ENCODE measurements at places on chromosomes 4 and X.

DNA sequence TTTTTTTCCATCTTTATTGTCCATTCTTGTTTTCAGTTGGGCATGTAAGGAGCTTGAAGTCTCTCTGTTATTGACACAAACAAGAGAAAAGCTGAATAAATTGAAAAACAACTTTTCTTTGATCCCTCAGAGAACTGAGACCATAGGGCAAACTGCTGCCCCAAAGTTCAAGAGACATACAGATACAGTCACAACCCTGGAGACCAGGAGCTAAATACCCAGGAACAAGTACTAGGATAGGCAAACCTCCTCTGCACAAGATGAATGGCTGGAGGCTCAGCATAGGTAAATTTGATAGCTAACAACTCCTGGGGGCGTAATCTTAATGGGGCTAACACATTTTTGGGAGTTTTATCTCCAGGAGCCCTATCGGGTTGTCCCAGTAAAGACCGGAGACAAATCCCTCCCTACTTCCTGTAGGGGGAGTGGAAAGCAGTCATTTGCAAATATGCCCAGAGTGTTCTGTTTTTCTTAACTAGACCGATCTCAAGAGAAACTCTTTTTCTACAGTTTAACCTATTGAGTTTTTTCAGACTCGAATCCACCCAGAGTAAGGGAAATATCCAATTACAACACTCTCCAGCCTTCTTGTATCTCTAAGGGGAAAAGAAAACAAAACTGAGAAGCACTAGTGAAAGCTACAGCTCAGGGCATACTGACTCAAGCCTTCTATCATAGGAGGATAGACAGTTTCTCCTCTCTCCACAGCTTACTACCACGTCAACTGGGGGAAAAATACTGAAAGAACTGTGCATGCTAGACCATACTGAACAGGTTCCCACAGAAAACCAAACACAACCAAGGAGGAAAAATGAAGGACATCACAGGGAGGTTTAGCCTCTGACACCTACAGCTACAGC is 23.1 kb downstream of the MAGEA8 start:
- DNase-seq = no peak

- DNase-seq = peak; percentile 50
Observed at GRCh38 chr4:110196871-110197528, 1.4 kb downstream of the ELOVL6 start.

DNA sequence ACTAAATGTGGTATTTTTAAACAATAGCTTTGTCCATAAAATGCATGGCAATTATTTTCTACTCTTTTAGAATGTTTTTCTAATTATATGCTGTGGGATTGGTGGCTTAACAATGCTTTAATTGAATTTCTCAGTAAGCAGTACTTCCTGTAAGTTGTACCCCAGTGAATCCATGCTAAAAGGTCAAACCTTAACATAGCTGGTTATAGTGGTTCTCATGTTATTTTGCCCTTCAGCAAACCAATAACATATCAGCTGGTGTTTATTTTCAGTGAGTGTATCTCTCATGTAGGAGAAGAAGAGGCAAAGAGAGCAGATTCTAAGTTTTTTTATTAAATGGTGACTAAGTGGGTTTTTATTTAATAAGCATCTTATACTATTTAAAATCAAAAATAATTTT is 41.5 kb downstream of the BTC start:
- no peak for DNase-seq

- no peak for DNase-seq
Observed at GRCh38 chrX:147072747-147073146, 258.2 kb upstream of the CXorf51A start.

DNA sequence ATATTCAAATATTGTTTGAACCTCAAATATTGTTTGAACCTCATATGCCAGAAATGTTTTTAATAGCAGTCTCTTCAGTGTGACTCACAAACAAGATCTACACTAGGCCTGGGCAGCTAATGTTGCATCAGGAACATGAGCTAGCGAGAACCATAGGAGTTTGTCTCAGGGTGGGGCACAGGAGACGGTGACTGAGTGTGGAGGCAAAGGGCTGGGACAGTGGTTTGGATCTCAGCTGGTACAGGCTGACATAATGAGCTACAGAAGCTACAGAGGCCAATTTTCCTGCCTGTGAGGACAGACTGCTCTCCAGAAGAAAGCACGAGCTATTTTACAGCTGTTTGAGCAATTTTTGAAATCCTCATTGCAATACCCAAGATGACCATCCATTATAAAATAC is 224.7 kb downstream of the CENPC start:
- no peak for DNase-seq

DNA sequence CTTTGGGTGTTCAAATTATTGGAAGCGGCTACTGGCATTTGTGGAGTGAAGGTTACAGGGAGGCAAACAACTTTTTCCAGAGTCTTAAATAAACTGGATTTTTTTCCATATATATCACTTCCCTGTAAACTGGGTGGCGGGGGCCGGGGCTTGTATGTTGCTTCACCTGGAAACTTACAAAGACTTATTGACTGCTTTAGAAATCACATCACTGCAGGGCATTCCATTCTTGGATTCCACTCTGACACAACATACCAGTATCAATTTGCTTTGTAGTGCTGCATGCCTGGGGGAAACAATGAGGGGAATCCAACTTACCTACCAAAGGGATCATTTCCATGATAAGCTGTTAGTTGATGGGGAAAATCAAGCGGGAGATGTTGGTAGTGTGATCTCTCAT is 21.7 kb upstream of the FAM156A start:
- DNase-seq = no peak

- DNase-seq = no peak
Observed at GRCh38 chr4:48557478-48557877, 67.4 kb downstream of the ZAR1 start.

DNA sequence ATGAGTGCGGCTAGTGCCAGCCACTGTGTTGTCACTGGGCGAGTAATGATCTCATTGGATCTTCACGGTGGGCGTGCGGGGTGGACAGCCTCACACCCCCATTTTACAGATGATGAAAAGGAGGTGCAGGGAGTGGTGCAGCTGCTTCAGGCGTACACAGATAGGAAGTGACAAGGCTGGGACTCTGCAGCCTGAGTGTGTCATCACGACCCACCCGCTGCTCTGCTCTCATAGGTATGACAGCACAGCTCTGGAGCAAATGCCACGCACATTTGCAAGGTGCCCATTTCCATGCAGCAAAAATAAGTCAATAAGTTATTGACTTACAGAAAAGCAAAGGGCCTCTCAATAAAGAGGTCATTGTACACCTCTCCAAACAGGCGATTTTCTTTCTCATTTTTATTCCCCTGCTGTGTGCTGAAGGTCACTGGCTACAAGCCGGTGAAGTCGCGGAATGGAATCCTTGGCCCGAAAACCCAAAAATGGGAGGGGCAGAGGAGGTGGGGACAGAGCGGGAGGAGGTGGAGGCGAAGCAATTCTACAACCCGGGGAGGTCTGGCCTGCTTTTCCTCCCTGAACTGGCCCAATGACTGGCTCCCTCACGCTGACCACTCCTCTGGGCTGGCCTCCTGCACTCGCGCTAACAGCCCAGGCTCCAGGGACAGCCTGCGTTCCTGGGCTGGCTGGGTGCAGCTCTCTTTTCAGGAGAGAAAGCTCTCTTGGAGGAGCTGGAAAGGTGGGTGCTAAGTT is at the start of gene SOD3:
SOD3 (plus strand) TSS at position 658 of the 750 bp plus-strand sequence. CDS start 3,949 bp downstream, outside the sequence.
- no peak for DNase-seq

- DNase-seq = no peak
Observed at GRCh38 chrX:130772776-130773143, 130.2 kb downstream of the ENOX2 start.

GRCh38 chrX:155314260-155314659 is 20.2 kb downstream of the CLIC2 start:
- DNase-seq = no peak

DNA sequence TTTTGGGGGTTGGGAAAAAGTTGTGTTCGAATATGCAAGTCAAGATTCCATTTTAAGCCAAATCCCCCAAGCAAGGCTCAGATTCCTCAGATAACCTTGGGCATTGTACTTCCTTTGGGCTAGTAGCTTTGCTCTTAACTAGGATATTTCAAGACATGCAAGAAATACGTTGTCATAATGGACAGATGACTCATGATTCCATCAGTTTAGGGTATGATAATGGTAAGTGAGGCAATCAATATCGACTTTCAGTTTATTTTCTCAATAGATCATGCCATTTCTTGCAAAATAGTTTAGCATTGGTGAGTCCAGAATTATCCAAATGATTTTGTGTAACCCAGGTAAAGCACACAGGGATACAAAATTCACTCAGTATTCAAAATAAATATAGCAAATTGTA is 25.4 kb downstream of the CFAP299 start:
- DNase-seq = no peak

DNA sequence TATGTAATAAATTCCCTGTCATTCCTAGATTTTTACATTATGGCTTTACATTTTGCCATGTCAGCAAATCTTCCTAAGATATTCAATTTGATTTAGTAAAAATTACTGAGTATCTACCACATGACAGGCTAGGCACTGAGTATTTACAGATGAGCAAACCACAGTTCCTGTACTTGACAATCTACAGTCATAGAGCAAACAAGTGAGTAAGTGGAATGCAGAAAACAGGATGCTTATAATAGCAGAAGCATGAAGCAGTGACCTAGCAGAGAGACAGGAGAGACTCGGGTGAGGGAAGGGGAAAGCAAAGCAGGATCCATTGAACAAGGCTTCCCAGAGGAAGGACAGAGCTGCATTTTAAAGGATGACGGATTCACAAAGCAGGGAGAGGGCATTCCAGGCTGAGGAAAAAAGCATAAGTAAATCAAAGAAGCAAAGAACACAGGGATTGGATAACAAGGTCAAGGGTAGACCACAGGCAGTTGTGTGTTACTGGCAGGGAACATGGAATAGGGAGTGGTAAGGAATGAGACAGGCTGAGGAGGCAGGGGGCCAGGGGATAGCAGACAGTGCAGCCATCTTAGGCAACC is 124.7 kb upstream of the C1QTNF7 start:
- no peak for DNase-seq

GRCh38 chrX:39903937-39904336 is 193.8 kb downstream of the BCOR start:
- DNase-seq = no peak

DNA sequence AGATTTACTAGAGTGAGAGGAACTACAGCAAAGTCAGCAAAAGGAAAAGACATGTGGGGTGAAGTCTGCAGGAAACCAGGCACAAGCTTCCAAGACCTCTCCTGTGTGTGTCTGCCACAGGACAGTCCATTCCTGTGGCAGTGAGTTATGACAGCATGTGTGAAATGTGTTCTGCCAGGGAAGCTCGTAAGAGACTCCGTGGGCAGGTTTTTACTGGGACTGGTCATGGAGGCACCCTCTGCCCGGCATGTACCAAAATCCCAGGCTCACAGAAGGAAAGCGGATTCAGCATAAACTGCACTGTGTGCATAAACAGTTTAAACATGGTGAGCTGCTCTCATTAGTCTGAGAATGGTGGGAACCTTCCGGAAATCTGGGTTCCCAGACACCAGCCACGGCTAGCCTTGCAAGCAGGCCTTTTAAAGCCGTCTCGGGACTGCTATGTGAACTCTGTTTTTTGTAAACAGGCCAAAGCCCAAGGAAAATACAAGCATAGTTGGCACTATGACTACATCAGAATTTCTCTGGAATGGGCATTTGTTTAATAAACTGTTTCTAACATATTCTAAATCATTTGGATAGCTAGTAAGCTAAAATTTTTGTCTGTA is 288.5 kb downstream of the TENM3 start:
- no peak for DNase-seq

DNA sequence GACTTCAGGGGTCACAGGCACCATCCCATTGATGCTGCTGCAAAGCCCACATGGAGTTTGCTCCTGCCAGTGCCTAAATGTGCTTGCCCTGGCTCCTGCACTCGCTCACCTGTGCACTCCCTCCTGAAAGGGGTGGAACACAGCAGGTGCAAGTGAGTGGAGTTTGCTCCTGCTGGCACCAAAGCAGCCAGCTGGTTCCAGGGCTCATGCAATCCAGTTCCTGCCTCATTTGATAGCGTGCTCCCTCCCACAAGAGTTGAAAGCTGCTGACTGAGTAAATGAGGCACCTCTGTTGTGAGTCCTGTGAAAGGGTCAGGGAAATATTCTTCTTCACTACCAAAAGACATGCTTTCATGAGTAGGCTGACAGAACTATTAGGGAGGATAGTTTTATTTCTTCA is 30.5 kb downstream of the CXCL8 start:
- no peak for DNase-seq

- no peak for DNase-seq
Observed at GRCh38 chr4:151202851-151203455, 74.0 kb upstream of the PRSS48 start.

DNA sequence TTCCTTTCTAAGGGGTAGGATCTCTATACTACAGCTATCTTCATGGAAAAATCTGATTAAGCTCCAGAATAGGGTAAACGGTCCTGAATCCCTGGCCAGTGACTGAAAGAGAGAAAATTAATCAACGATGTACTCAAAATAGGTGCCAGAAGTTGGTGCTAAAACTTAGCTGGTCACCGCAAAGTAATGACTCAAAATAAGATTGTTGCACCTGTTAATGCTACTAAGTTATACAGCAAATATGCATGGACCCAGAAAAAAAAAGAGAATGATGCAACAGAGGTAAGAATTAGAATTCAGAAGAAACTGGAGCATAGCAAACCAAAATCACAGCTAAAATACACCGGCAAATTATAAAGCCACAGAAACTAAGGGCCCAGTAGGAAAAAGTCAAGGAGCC is 239.7 kb upstream of the FAM241A start:
- no peak for DNase-seq

DNA sequence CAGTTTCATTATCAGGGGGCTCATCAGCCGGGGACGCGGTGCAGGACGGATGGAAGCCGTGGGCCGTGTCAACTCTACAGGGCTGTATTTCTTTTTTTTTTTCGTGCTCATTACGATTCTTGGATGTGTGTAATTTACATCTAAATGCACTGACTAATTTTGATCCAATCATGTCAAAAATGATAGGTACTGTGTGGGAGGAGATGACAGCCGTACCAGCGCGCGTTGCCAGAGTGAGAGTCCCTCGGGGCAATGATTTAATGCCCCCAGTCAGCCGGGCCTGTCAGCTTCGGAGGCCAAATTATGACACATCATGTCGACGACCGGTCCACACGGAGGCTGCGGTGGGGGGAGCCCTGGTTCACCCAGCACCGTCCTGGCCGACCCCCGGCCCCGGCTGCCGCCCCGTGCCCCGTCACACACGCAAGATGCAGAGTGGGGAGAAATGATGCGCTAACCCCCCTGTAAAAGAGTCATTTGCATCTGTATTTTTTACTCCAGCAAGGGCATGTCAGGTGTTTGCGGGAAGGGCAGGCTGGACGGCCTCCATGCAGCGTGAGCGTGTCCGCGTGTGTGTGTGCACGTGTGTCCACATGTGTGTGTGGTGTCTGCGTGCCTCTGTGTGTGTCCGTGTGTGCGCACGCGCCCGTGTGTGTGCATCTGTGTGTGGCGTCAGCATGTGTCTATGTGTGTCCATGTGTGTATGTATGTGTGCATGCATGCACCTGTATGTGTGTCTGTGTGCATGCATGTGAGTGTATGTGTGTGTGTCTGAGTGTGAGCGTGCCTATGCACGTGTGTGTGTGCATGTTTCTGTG is 74.3 kb upstream of the PPP2R3B start:
- no peak for DNase-seq

DNA sequence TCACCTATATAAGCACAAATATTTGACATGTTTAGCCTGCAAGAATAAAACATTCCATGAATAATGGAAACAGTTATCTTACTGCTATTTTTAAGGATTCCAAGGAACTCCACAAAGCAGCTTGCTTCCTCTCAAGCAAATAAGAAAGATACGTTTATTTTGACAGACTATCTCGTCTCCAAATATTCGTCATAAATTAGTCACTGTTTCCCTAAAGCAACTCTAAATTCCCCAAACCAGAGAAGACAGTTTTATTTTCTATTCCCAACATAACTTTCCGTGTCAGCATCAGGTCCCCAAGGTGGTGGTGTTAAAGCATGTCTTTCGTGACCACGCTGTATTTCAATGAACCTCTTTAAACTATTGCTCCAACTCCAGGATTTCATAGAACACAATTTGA is 24.3 kb upstream of the DKK2 start:
- no peak for DNase-seq

All from NK-92 treated with Interleukin-12 subunit alpha and Interleukin-12 subunit beta, amount 100 ng/mL, for 24 hours (cell line).